Effector memory CD8-positive, alpha-beta T cell (primary cell): ENCODE measurements at places on chromosomes 12 and 14.
A peak's percentile ranks its signal among the peaks of the same experiment; 100 is the strongest.

DNA sequence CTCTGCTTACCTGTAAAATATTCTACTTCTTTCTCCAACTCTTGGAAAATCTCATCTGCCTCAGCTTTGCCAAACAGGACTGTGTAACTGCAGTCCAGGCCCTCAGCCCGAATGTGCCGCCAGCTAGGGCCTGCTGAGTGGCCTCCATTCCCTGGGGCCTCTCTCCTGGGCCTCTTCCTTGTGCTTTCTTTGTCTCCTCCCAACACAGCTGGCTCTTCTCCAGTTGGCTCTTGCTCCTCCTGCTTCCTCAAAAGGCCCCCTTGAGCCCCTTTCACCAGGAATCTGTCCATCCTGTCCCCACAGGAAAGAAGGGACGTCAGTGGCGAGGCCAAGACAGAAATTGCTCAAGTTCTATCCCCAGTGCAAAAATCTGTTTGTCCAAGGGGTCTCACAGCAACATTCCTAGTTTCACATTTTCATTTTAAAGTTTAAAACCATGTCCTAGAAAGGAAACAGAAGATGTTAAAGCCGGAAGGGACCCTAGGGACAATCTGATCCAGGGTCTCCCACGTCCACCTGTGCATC, 713 bp downstream of the ALKBH2 start:
- H3K4me3 ChIP-seq: peak overlapping the region; percentile 75
- no peak for DNase-seq
- H3K27ac ChIP-seq: peak overlapping the region; percentile 83
- no peaks in the 10 kb centered on the region for H3K27me3 ChIP-seq
- H3K4me1 ChIP-seq: peaks cover 23% of the 10 kb centered on the region

GRCh38 chr14:89728964-89729363, 225.6 kb downstream of the EFCAB11 start:
- no peak overlapping the region for H3K4me3 ChIP-seq
- no peaks in the 10 kb centered on the region for H3K27me3 ChIP-seq
- no peaks in the 10 kb centered on the region for H3K36me3 ChIP-seq
- peaks cover 37% of the 10 kb centered on the region for H3K4me1 ChIP-seq
- no peak for DNase-seq

GRCh38 chr12:110088936-110089335, 35.2 kb upstream of the IFT81 start:
- no peak for DNase-seq
- no peak overlapping the region for H3K27ac ChIP-seq
- H3K4me3 ChIP-seq: no peak overlapping the region
- no peaks in the 10 kb centered on the region for H3K36me3 ChIP-seq
- H3K27me3 ChIP-seq: peaks cover 21% of the 10 kb centered on the region
- no peaks in the 10 kb centered on the region for H3K4me1 ChIP-seq

DNA sequence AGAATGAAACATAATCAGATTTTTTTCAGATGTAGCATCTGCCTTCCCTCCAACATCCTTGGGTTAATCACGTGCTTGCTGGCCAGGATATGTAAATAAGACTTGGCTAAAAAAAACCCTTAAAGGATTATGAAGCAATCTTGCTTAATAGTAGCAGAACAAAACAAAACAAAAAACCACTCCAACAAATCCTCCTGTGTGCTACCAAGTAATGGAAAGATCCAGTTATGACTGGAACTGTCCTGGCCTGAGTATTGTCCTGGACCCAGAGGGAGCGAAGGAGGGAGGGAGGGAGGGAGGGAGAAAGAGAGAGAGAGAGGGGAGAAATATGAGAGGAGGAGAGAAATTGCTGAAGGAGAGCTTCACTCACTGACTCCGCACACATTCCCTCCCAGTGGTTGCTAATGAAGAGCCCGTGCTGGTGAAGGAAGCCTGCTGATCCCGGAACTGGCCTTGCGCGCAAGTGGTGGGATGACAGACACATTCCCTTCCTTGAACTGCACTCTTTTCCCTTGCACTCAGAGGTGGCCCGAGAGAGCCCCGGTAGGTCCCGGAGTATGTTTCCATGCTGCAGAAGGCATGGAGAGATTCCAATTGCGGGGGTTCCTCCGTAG, 57.2 kb downstream of the HMGA2 start:
- no peak overlapping the region for H3K27ac ChIP-seq
- peaks cover 26% of the 10 kb centered on the region for H3K27me3 ChIP-seq
- H3K36me3 ChIP-seq: no peaks in the 10 kb centered on the region
- no peaks in the 10 kb centered on the region for H3K4me1 ChIP-seq
- no peak for DNase-seq

DNA sequence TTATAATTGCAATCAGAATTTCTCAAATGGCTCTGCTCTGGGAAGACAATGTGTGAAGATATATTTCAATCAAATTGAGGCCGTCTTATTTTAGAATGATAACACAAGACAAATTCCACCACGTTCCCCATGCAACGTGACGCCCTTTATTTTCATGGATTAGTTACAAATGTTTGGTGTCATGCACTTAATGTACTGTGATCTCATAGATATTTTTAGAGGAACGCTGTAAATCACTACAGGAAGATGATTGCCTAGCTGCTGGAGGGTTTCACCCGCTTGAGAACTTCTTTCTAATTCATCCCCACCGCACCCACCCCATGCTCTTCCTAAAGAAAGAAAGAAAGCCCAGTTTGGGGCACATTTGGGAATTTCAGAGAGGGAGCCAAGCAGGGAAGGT, 117.2 kb downstream of the PLXNC1 start:
- no peak overlapping the region for H3K4me3 ChIP-seq
- H3K36me3 ChIP-seq: peaks cover 36% of the 10 kb centered on the region
- no peak for DNase-seq
- H3K27me3 ChIP-seq: no peaks in the 10 kb centered on the region

DNA sequence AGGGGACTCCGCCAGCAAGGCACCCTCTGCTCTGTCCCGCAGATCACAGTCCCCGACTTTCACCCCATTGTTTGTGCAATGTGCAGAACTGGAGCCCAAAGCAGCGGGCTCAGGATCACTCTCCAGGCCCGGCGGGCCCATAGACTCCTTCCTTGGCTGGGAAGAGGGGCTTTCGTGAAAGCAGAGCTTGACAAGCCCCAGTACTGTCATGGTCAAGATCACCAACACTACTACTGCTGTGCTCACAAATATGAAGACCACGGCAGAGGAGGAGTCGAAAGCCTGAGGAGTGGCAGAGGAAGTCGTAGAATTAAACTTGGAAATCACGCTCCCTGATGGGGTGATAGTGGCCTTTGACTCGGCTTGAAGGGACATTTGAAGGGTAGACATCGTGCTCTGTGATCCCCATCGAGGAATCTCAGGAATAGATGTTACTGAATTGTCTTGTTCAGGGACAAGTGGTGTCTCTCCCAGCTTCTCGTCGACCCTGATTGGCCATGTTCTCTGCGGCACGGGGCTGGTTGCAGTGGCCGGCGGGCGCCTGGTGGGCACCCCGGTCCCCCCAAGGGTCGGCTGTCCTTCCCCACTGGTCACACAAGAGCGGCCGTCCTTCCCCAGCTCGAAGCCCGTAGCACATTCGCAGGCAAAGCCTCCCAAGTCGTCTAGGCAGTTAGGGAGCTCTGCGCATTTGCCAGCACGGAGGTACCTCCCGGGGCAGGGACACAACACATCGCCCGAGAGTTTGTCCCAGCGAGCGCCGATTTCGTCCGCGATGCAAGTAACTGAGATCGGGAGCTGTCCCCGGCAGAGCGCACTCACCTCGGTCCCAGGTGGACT, 1.1 kb downstream of the CLEC14A start:
- H3K27me3 ChIP-seq: peaks cover 30% of the 10 kb centered on the region
- no peaks in the 10 kb centered on the region for H3K4me1 ChIP-seq
- no peak overlapping the region for H3K27ac ChIP-seq

GRCh38 chr14:65720743-65721142, 308.2 kb downstream of the FUT8 start:
- H3K27me3 ChIP-seq: no peaks in the 10 kb centered on the region
- H3K36me3 ChIP-seq: no peaks in the 10 kb centered on the region
- no peak overlapping the region for H3K4me3 ChIP-seq
- H3K4me1 ChIP-seq: peaks cover 14% of the 10 kb centered on the region

DNA sequence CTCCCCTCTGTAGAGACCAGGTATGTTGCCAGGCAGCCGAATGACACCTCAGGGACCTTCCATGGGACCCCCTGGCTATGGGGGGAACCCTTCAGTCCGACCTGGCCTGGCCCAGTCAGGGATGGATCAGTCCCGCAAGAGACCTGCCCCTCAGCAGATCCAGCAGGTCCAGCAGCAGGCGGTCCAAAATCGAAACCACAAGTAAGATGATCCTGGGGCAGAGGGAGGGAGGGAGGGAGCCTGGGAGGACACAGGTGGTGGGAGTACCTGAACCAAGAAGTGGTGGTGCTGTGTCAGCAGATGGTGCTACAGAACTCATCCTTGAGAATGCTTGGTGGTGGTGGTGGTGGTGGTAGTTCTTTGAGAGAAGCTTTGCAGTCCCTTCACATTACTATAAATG, 1.0 kb downstream of the SMARCD1 start:
- H3K27me3 ChIP-seq: no peaks in the 10 kb centered on the region
- peaks cover 31% of the 10 kb centered on the region for H3K36me3 ChIP-seq
- H3K4me1 ChIP-seq: peaks cover 37% of the 10 kb centered on the region
- H3K4me3 ChIP-seq: peak overlapping the region; percentile 92

- peaks cover 11% of the 10 kb centered on the region for H3K36me3 ChIP-seq
- peak overlapping the region; percentile 4 for H3K27ac ChIP-seq
- peaks cover 4% of the 10 kb centered on the region for H3K4me1 ChIP-seq
These were observed 24.7 kb downstream of the ATF1 start for GRCh38 chr12:50788561-50788960.

DNA sequence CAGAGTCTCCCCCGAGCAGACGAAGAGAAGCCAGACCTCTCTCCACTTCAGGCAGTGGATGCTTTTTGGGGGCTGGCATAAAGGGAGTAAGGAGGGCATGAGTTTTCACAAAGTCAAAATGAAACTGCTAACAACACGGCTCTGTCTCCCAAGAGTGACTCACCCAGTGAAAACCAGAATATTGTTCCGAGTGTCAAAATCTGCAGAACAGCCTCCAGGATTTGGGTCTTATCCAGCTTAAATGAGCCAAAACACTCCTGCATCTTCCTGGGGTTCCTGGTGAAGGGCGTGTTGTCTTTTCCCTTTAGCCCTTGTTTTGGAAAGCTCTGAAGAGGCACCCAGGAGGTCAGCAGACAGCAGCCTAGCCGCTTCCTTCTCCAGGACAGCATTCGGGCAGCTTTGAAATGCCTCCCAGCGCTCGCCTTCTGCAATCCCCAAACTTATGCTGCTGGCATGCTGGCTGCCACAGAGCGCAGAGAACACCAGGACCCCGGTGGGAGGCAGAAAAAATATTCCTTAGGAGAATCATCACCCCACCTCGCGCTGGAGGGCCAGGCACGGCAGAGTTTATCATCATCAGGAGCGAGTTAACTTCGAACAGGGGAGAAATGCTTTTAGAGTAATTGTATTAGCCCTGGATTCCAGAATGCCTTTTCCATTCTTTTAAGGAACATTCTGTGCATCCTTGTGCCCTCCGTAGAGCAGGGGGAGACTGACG, 117.7 kb upstream of the NCOR2 start:
- H3K4me1 ChIP-seq: peaks cover 25% of the 10 kb centered on the region
- peak overlapping the region; percentile 3 for H3K27ac ChIP-seq
- no peak for DNase-seq

DNA sequence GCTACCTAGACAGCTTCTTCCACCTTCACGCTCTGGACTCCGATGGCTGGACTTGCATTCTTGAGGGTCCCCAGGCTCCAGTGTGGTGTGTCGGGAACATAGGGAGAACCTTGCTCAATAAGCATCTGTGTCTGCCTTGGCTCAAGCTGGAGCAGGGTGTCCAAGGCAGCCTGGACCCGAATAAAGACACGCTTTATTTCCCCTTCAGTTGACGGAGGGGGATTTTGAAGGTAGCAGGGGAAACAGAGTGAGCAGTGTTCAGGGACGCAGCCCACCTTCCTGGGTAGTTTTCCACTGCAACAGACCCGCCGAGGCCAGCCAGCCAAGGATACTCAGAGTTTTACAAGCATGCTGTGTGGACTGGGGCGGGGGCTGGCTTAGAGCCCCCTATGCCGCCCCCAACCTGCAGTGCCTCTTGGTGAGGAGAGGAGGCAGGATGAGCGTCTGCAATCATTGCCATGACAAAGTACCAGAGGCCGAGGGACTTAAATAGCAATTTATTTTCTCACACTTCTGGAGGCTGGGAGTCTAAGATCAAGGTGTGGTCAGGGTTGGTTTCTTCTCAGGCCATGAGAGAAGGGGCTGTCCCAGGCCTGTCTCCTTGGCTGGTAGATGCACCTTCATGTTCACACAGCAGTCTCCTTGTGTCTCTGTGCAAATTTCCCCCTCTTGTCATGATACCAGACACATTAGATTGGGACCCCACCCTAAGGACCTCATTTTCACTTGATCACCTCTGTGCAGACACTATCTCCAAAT, 201.2 kb downstream of the CHST11 start:
- H3K4me3 ChIP-seq: no peak overlapping the region
- no peaks in the 10 kb centered on the region for H3K36me3 ChIP-seq
- no peaks in the 10 kb centered on the region for H3K27me3 ChIP-seq
- DNase-seq: no peak
- H3K27ac ChIP-seq: peak overlapping the region; percentile 29
- peaks cover 68% of the 10 kb centered on the region for H3K4me1 ChIP-seq

DNA sequence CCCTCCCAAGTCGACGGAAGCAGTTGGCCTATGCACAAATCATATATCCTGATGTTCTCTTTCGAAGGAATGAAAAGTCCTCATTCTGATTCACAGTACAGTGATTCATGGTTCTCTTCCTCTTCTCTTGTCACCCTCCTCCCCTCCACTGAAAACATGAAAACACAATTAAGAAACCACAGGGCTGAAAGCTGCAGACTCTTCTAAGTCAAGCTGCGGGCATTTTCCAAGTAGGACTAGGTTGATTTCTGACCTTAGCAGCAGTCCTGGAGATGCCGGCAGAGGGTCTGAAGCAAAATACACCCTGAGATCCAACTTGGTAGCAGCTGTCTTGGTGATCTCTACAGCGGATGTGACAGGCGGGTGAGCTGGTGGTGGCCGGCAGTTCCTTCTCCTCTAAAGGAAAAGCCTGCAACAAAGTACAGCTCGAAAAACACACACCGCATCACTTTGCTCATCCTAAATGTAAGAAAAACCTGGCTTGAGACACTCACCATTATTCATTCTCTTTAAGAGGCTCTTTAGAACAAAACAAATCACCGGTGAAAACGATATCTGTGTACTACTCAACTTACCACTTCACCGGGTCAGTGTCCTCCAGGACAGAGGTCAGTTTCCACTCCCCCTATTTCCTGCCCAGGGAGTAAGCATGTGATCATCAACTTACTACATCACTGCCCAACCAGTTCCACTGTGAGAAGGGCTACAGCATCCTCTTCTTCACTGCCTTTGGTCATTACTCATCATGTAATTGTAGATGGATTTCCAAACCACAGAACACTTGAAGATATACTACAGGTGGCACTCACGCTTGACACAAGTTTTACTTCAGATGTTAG, 6.0 kb downstream of the TMCC3 start:
- peaks cover 3% of the 10 kb centered on the region for H3K36me3 ChIP-seq
- peak overlapping the region; percentile 49 for H3K27ac ChIP-seq
- peak overlapping the region; percentile 61 for H3K4me3 ChIP-seq
- peaks cover 9% of the 10 kb centered on the region for H3K27me3 ChIP-seq

DNA sequence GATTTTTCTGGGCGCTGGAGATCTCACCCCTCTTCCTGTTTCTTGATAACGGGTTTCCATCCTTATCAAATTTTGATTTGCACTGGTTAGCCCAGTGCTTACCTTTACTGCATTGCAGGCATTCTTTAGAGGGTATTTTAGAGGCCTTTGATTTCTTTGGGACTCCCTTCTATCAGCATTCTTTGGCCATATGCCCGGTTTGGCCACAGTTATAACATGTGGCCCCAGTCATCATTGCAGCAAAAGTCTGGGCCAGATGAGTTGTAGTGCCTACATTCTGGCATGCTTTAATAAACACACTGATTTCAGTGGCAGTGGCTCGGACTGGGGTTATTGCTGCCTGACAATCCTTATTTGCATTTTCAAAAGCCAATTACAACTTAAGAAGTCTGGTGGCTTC, 82.3 kb downstream of the KCNMB4 start:
- no peaks in the 10 kb centered on the region for H3K4me1 ChIP-seq
- H3K4me3 ChIP-seq: no peak overlapping the region
- H3K27ac ChIP-seq: no peak overlapping the region
- peaks cover 14% of the 10 kb centered on the region for H3K27me3 ChIP-seq
- no peak for DNase-seq
- H3K36me3 ChIP-seq: no peaks in the 10 kb centered on the region
